ENCODE measurements at places on chromosomes 4 and X. TPM values are rescaled to one million over a fixed set of nuclear protein-coding genes. Genes with fewer than 3 reads are reported as not detected.

The IL2 gene
- not detected for polyA plus RNA-seq

The RBM46 gene
- polyA plus RNA-seq = not detected

The TRIM61 gene
- 3.8 TPM for polyA plus RNA-seq

The GLRA2 gene
- polyA plus RNA-seq = 0.97 TPM

The SLC10A3 gene
- polyA plus RNA-seq = 1.7 TPM

The GYPB gene
- 2.5 TPM for polyA plus RNA-seq

The AMBN gene
- polyA plus RNA-seq = not detected
